Activated T-cell treated with anti-CD3 and anti-CD28 coated beads for 48 hours (primary cell): ENCODE measurements at places on chromosomes 1 and 21.

DNA sequence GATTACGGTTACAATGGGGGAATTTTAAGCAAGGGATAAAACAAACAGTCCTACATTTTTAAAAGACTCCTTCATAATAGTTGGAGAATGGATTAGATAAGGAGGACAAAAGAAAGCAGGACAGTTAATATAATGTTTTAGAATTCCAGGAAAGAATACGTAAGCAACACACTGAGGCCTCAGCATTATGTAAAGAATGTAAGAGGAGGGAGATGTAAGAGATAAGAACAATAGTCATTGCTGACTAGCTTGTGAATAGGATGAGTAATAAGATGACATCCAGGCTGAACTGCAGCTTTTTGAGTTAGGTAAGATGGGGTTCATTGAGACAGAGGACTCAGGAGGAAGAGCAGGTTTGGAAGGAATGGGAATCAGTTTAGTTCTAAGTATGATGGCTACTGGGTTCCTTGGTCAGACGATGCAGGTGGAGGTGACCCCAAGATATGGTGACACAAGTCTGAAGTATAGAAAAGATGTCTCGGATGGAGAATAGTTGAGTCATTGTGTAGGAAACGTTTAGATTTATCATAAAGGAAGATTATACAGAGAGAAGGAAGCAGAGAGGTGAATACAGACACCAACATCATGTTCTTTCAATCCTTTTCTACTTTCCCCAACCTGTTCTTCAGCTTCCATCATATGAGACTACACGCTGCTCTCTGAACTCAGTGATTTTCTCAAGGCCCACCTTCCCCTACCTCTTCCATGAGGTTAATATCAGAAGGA lies 372.8 kb downstream of the PTBP2 start:
- no peak for DNase-seq

DNA sequence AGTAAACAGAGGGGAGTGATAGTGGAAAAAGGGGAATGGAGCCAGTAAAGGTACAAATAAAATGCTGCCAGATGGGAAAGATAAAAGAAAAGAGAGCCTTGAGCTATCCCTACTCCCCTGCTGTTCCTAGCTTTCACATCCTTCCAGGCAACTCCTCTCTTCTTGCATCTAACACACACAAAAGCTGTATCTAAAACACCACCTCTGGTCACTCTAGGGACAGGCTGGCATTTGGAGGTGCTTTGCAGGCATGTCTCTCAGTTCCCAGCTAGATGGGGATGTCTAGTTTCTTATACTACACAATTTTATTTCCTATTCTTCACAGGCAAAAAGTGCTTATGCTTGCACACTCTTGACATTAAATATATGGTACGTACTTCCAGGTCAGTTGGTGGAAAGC lies 185.1 kb upstream of the ST6GALNAC5 start:
- DNase-seq: no peak

GRCh38 chr1:201327687-201328240 lies 44.5 kb downstream of the PKP1 start:
- no peak for DNase-seq

DNA sequence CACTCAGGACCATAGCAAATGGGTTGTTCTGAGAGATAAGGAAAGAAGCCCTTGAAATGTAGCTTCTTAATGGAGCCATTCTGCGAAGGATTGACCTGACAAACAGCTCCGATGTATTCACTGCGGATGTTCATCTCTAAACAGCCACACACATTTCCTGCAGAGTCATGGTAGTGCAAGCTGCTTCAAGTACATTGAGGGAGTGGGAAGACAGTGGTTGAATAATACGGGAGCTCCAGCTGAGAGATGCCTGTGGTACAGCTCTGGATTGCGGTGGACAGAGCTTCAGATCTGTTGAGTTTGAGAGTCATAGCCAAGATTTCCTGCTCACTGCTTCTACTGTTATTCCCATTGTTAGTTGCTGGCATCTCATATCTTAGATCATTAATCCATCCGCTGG lies 86.6 kb downstream of the ZBTB18 start:
- DNase-seq: no peak

- no peak for DNase-seq
Observed at GRCh38 chr1:35001743-35002142, 16.6 kb upstream of the TMEM35B start.

DNA sequence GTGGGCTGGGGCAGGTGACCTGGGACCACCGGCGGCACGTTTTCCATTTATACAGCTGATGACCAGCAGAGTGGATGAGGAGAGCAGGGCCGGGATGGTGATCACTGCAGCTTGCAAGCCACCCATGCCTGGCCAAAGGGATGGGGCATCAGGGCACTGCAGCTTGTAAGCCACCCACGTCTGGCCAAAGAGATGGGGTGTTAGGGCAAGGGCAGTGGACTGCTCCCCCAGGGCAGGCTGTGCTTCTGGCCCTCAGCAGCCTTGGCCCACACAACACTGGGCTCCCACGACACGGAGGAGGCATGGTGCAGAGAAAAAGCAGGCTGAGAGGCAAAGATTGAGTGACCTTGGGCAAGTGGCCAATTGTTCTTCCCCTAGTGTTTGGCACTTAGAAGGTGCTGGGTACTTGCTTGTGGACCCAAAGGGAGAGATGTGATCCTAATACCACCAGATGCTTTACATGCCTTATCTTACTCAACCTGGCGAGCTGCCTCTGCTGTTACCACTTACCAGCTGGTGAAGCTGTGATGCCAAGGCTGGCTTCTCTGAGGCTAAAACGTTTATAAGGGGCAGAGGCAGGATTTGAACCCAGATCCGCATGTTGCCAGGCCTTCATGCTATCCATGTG lies 48.3 kb downstream of the TRIM62 start:
- DNase-seq: no peak

DNA sequence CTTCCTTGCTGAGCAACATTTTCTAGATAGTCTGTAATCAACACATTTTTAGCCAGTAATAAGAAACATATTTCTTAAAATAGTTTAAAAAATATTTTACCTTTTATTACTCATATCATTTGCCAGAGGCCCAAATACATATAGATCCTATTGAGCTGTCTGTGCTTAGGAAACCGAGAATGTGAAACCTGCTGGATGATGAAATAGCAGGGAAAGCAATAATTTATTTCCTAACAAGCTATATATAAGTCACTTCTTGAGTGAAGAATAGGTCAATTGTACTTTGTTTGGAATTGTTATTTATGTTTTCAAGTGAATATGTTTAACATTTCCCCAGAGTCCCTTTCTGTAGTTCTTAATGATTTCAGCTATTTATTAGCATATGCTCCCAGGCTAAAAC lies 339.9 kb upstream of the TMPRSS15 start:
- no peak for DNase-seq
